ENCODE measurements at places on chromosomes 13 and 19. TPM values are rescaled to one million over a fixed set of nuclear protein-coding genes. Genes with fewer than 3 reads are reported as not detected.

Gene IGFL1
- polyA plus RNA-seq, result not detected

Gene SH2D3A
- 5.9 TPM for polyA plus RNA-seq

Gene RASAL3
- polyA plus RNA-seq, result 3.3 TPM

Gene GPI
- polyA plus RNA-seq, result 109 TPM

Gene CD22
- 6.9 TPM for polyA plus RNA-seq

Gene SLC10A2
- polyA plus RNA-seq, result 10.3 TPM

Gene IZUMO2
- 0.87 TPM for polyA plus RNA-seq

Gene CPB2
- polyA plus RNA-seq, result 0.06 TPM

Gene CEACAM6
- polyA plus RNA-seq, result 3.4 TPM

Gene FSD1
- 2.3 TPM for polyA plus RNA-seq

Gene ZNF439
- polyA plus RNA-seq, result 12.8 TPM

Gene CLDN10
- 3.4 TPM for polyA plus RNA-seq

Gene STARD13
- polyA plus RNA-seq, result 21.8 TPM

Gene IGSF23
- 0.31 TPM for polyA plus RNA-seq

Gene PLPPR2
- 27.4 TPM for polyA plus RNA-seq

Gene ZNF837
- polyA plus RNA-seq, result 2.2 TPM

Gene COMP
- not detected for polyA plus RNA-seq

Gene SIPA1L3
- 24.6 TPM for polyA plus RNA-seq

Gene FUT6
- polyA plus RNA-seq, result 0.46 TPM
